ENCODE measurements at places on chromosomes 2 and 18.

DNA sequence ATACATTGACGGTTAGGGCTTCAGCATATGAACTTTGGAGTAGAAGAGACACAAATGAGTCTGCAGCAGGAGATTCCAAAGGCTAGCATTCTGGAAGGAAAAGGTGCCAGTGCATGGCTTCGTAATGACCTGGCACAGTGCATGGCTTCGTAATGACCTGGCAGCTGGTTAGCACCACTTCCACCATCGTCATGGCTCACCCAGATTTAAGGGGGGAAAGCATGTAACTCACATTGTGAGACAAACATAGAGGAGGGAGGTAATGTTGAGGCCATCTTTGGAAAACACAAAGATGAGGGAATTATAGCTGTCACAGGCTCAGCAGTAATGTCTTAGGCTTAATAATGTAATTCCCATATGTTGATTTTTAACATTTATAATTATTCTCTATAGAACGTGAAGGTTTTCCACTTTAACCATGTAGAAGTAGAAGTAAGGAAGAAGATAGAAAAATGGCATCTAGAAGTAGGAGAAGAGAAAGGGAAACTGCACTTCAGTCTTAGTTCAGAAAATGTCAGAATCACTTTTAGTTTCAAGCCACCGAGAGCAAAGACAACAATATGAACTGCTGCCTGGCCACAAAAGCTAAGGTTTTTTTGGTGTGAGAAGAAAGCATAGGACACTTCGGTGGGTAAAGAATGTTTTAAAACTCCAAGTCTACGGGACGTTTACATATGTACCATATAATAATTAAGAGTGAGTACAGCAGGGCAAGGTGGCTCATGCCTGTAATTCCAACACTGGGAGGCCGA, 6.8 kb upstream of the STK25 start:
- no peak for DNase-seq

DNA sequence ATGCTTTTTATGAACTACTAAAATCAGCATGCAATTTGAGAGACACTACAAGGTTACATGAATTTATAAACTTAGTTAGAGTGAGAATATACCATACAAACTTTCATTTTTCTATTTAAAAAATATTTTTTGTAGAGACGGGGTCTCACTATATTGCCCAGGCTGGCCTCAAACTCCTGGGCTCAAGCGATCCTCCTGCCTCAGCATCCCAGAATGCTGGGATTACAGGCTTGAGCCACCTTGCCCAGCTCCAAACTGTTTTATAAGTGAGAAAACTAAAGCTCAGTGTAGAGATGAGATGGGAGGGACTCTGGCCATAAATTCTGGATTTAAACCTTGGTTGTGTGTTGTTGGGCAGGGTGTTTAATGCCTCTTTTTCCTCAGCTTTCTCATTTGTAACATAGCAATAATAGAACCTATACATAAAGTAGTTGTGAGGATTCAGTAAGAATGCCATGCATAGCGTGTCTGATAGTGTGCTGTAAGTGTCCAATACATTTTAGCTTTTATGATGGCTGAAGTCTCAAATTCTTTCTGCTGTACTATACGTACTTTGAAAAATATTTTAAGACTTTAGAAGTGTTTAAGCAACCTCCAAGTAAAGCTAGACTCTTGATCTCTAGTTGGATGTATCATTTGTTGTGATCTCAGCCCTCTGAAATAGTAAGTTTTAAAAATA, 9.7 kb downstream of the CAB39 start:
- no peak for DNase-seq

DNA sequence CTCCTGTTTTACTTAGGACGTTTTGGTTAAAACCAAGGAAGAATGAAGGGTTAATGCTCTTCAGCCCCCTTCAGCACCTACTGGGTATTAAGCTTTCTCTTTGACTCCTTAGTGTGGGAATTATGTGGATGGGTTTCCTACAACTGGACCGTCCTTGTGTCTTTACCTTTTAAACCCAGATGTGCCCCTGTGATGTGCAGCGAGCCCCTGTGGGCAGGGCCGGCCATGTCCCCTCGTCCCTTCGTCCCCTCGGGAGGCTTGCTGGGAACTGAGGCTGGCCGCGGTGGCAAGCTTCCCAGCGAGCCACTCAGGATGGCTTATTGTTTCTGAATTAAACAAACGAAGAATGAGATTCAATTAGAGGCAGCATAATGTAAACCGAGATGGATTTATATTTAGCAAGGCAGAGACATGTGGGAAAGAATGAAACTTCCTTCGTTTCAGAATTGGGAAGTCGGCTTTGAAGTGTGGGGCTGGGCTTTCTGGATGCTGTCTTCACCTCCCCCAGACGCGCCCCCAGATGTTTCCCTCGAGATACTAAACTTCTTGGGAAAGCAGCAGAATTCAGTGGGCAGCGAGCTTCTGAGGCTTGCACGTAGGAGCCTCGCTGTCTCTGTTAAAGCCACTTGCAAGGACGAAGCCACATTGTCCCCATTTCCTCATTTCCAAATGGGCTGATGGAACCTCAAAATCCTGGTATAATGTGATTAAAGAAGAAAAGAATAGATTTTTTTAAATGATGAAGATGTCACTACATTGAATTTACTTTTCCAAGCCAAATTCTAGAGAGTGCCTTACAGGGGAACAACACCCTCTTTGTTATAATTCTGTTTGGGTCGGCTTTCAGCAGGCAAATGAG, 146.0 kb downstream of the VAPA start:
- no peak for DNase-seq

DNA sequence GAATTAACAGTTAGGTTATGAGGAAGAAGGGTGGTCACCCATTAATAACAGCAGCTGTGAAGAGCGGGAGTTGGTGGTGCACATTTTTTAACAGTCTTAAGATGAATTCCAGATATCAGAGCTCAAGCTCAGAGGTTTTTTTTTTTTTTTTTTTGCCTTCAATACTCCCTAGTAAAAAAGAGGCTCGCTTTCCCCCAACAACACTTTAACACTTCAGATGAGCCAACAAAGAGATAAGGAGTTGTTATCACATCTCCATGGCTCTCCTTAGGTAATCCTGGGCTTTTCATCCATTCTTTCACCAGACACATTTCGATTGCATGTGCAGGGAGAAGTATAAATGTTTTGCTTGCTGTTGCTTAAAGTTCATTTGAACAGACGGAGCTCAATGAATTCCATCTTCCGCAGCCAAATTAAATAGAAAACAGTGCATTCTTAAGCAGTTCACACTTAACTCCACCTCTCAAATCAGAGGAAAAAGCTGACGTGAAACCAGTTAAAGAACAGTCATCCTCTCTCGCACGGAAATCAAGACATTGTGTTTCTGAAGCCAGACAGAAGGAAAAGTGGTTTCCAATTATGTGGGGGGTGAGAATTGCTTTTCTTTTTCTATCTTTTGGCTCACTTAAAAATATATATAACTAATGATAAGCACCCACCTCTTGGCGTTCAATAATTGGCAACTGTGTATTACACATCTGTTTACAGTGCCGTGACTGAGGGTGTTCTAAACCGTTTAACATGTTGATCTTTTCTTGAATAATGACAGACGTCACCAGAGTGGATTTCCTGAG, 118.2 kb downstream of the ZNF521 start:
- DNase-seq = no peak
